Amniotic epithelial cell (primary cell): ENCODE measurements at places on chromosomes 2 and 18.

- no peak for DNase-seq
These were observed 1.1 kb upstream of the HOXD8 start for GRCh38 chr2:176128172-176128981.

DNA sequence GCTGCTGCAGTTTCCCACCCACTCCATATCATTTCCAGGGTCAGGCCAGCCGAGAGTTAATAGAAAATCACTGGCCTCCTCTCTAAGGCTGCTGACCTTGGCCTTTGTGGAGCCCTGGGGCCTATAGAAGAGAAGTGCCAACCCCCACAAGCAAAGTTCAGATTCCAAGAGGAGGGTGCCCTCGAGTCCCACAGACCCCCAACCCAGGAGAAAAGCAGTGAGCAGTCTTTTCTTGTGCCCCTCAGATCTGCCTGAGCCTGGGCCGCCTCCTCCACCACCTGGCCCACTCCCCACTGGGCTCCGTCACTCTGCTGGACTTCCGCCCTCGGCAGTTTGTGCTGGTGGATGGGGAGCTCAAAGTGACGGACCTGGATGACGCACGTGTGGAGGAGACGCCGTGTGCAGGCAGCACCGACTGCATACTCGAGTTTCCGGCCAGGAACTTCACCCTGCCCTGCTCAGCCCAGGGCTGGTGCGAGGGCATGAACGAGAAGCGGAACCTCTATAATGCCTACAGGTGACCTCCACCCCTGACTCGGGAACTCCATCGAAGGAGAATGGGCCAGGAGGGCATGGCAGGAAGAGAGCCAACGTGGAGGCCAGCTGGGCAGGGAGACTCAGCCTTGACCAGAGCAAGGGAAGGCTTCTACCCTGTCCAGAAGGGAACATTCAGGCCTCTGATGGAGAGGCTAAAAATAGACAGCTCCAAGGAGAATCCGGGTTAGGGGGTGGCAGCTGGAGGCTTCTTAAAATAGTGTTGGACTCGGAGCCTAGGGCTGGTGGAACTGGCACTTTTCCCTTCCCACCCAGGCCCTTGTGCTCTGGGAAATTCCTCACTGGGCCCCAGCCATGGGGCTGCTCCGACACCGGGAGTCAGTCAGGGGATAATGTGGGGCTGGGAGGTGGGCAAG is 6.2 kb downstream of the PKDCC start:
- DNase-seq, result no peak

DNA sequence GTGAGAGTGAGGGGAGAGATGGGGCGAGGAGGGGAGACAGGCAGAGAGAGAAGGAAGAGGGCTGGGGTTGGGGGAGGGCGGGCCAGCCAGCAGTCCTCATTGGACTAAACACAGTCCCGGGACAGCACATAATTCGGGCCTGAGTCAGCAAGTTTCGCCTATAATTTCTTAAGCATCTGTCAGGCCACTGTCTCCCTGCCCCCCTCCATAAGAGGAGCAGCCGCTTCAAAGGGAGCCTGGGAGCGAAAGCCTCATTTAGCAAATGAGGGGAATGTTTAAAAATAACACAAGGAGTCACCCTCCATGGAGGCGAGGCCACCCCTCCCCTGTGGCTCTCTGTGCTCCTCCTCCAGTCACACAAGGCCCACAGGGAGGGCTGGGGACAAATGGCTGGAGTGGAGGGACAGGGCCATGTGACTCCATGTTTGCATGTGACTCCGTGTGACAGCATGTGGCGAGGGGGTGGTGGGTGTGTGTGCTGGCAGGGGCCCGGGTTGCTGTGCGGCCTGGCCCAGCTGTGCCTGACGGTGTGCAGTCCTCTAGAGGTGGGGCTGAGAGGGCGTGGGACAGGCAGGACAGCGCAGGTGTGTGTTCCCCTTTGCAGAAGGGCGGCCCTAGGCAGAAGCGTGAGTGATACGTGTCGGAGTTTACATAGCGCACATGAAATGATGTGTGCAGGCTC is 162.4 kb downstream of the CELF4 start:
- DNase-seq, result peak; percentile 31

DNA sequence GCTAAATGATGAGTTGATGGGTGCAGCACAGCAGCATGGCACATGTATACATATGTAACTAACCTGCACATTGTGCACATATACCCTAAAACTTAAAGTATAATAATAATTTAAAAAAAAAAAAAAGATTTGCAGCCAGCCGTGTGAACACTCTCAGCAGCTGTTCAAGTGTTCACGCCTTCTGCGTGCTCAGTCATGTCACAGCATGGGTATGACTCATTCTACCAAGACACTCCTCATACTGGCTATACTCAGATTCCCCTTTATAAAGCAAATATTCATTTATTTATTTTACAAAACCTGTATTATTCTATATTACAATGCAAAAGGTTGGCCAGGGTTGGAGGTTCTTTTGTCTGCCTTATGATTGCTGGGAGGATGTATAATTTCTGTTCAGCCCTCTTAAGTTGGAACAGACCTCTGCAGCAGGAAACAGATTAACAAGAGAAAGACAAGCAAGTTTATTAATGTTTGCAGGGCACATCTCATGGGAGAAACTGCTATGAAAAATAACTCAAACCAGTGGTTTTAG is 1230.6 kb upstream of the CHAC2 start:
- no peak for DNase-seq

GRCh38 chr18:65017372-65017760 is 733.4 kb upstream of the CDH7 start:
- no peak for DNase-seq

- DNase-seq, result no peak
These were observed 17.9 kb upstream of the DSG3 start for GRCh38 chr18:31429623-31430022.

DNA sequence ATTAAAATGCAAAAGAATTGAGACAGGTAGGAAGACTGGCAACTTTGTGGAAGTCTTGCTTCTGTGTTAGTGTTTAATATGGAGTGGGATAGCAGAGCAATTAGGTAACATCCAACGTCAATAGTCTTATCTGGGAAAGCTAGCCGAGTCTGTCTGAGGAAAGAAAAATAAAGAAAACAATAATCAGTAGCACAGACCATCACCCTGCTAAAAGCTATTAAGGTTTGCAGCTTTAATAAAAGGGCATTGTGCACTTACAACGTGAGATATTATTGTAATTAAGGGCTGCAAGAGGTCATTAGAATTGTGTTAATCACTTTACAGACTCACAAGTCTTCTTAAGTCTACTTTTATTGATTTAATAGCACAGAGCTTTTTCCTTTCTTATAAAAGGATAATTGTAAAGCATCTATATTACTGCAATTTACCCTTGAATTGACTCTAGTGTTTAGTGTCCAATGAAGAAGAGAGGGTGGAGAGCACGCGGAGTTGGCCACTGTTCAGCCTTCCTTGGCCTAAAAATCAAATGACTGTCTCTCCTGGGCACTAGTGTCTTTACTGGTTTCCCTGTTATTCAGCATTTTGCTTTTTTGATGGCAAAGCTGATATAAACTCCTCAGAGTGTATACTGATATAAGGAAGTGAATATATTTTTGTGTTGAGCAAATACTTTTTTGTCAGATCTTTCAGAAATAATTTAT is 2.0 kb downstream of the CDH7 start:
- DNase-seq, result no peak

DNA sequence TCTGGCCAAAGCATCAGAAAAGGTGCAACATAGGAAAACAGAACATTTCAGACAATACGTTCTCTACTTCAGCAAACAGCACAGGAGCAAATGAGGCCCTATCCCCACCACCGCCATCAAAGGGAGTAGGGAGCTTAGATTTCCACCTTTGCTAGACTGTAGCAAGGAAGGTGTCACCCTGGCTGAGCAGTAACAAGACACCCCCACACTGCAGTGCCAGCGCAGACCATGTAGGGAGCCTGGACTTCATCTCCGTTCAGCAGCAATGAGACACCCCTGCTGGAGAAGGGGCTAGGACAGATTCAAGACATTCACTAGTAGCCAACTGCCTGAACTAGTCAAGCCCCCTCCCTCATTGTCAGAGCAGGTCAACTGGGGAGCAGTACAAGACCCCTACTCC is 160.1 kb upstream of the CBLN2 start:
- no peak for DNase-seq

- DNase-seq, result no peak
These were observed 212.5 kb downstream of the NEDD4L start for GRCh38 chr18:58256316-58257080.

- DNase-seq, result no peak
These were observed 33.7 kb upstream of the CCBE1 start for GRCh38 chr18:59730896-59731295.

- DNase-seq, result peak; percentile 54
These were observed 19.1 kb upstream of the ARHGAP25 start for GRCh38 chr2:68715353-68716041.

DNA sequence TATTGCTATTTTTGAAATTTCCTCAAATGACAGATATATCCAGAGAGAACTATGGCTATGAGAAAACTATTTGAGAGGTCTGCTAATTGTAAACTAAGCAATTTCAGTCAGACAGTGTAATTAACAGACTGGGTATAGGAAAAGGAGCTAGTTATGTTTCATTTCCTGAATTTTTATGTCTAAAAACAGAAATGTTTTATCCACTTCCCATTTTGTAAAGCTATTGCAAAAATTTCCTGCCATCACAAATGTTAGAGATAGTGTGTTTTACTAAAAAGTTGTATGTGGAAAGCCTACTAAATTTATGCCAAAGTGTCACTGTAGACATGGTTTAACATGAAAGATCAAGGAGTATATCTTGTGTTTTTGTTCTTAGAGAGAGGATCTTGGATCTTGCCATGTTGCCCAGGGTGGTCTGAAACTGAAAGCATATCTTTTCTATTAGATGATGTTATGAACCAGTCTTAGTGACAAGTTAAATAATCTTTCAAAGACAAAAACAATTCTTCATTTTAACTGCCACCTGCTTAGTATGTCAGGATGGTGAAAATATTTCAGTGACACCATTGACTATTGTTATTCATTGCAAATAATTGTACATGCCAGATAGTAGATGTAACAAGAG is 40.5 kb upstream of the ITPRID2 start:
- no peak for DNase-seq

DNA sequence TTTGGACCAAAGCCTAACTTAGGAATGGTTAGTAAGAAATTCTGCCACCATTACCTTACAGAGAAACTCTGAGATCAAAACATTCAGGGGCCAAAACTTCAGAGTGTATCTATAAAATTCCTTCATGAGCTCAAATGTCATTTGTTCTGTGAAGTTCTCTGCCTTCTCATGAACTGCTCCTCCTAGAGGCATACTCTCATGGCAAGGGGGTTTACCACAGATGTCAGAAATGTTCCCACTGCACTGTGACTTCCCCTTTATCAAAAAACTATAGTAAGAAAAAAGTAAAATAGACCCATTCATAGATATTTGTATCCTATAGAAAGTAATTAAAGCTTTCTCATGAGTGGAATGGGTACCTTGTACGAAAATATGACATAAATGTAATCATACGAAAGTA is 68.5 kb downstream of the USP40 start:
- DNase-seq, result no peak

DNA sequence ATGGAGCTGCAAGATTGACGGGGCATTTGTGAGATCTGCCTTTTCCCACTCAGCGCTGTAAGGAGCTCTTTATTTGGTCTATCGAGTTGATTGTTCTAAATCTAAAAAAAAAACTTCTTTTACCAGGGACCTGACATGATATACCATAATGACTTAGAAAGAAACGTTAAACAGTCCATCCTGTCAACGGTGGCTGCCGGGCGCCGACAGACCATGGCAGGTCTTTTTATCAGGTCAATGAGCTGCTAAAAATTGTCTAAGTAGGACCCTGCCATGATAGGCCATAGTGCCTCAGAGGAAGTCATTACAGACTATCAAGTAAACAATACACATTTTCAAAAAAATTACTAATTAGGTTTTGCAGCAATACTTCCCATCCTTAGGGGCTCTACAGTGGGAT is 87.9 kb downstream of the KLHL14 start:
- no peak for DNase-seq

DNA sequence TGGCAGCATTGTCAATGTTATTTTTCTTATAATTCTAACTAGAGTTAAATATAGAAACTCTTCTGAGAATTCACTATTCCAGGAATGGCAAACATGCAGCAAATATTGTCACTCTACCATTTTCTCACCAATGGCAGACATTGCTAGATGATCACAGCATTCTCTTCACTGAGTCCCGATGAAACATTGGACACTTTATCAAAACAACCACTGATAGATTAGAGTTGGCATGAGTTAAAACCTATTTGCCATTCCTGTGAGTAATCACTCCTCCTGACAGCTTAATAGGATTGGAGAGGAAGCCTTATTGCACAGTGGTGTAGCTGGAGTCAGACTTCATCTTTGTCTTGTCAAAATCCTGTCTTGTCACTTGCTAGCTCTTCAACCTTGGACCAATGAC is 163.9 kb upstream of the THUMPD2 start:
- peak; percentile 7 for DNase-seq

- DNase-seq, result no peak
These were observed 102.1 kb upstream of the DLX2 start for GRCh38 chr2:172204762-172205161.

- no peak for DNase-seq
These were observed 162.1 kb downstream of the BCL2 start for GRCh38 chr18:63157293-63158011.

- peak; percentile 96 for DNase-seq
These were observed 31.9 kb downstream of the CCBE1 start for GRCh38 chr18:59665057-59666006.

GRCh38 chr2:233084488-233084887 is 24.3 kb downstream of the INPP5D start:
- DNase-seq, result no peak

GRCh38 chr2:8563814-8564474 is 117.9 kb upstream of the ID2 start:
- DNase-seq, result no peak

GRCh38 chr18:59484561-59485328 is 125.7 kb upstream of the LMAN1 start:
- peak; percentile 93 for DNase-seq

DNA sequence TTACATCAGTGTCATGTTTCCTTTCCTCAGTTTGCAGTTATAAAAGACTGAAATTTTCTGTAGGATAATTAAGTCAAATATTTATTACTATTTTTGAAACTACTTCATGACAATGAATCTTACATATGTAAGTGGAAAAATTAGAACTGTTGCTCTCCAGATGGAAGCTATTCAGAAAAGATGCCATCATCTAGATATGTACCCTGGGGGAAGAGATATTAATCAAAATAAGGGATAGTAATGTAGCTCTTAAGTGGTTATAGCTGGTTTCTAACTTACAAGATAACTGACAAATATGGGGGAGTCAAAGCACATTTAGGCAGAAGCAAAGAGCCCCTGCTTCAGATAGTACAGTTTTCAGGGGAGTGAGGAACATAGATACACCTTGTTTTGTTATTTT is 38.1 kb upstream of the PAX3 start:
- DNase-seq, result no peak

DNA sequence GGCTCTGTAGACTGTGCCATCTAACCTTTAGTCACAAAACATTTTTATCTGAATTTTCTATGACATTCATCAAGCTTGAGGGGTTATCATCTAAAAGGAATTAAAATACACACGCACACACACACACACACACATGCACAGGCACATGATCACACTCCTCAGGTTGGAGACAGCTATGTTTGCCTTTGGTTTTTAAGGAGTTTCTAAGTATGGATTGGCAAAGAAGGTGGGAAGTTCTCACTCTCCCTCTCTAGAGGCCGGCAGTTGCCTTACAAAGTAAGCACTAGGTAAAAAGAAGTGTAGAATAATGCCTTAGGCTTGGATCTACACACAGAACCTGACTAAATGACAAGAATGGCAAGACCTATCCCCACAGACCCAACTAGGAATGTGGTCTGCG is 437.1 kb downstream of the ZEB2 start:
- no peak for DNase-seq

- no peak for DNase-seq
These were observed 289.7 kb downstream of the EPHA4 start for GRCh38 chr2:221282386-221282785.
